Esophagus mucosa (tissue), 1 donor: ENCODE measurements at places on chromosomes 2 and 18. TPM values are rescaled to one million over a fixed set of nuclear protein-coding genes. Genes with fewer than 3 reads are reported as not detected.

Gene USP14
- total RNA-seq, result 39.9 TPM

Gene IL1B
- 4.1 TPM for total RNA-seq

Gene ELMOD3
- total RNA-seq, result 8.1 TPM

Gene PTPRM
- total RNA-seq, result 5.3 TPM

Gene CEBPZ
- 30.8 TPM for total RNA-seq

Gene SNRNP27
- 14.7 TPM for total RNA-seq

Gene RBKS
- 4.5 TPM for total RNA-seq

Gene LBX2
- total RNA-seq, result 0.32 TPM

Gene SCTR
- total RNA-seq, result not detected

Gene TGFBRAP1
- total RNA-seq, result 11.4 TPM

Gene USP34
- 58.5 TPM for total RNA-seq

Gene CTLA4
- 0.52 TPM for total RNA-seq

Gene NYAP2
- total RNA-seq, result 0.32 TPM

Gene TXNDC2
- not detected for total RNA-seq

Gene LOXHD1
- 0.12 TPM for total RNA-seq

Gene ZNF512
- total RNA-seq, result 9.2 TPM

Gene SPC25
- 6.0 TPM for total RNA-seq

Gene ATP8B1
- total RNA-seq, result 37.7 TPM

Gene SAG
- total RNA-seq, result not detected

Gene HOXD10
- 0.24 TPM for total RNA-seq

Gene TFCP2L1
- total RNA-seq, result 36.5 TPM

Gene TUBB8B
- not detected for total RNA-seq

Gene SERPINB10
- total RNA-seq, result 0.36 TPM

Gene SCG2
- total RNA-seq, result 0.12 TPM

Gene DSG4
- not detected for total RNA-seq

Gene GAD1
- total RNA-seq, result 1.1 TPM

Gene SCN2A
- total RNA-seq, result 0.04 TPM

Gene BOLL
- total RNA-seq, result not detected

Gene FOXD4L1
- 0.16 TPM for total RNA-seq

Gene SCYGR4
- total RNA-seq, result not detected

Gene SIX2
- 0.12 TPM for total RNA-seq

Gene C2orf68
- 23.7 TPM for total RNA-seq

Gene EGR4
- total RNA-seq, result not detected

Gene WDR7
- total RNA-seq, result 12.8 TPM

Gene CNOT11
- 50.0 TPM for total RNA-seq

Gene CKAP2L
- total RNA-seq, result 14.0 TPM

Gene FRZB
- total RNA-seq, result 0.32 TPM

Gene CD8B
- total RNA-seq, result not detected

Gene HOXD8
- 0.88 TPM for total RNA-seq

Gene RNF103
- 12.6 TPM for total RNA-seq

Gene REL
- 19.8 TPM for total RNA-seq
